ENCODE measurements at places on chromosomes 4 and X. TPM values are rescaled to one million over a fixed set of nuclear protein-coding genes. Genes with fewer than 3 reads are reported as not detected.

Gene ANKRD37
- total RNA-seq, result 15.1 TPM

Gene XKRX
- not detected for total RNA-seq

Gene SUPT20HL2
- not detected for total RNA-seq

Gene CYLC1
- total RNA-seq, result not detected

Gene NDST3
- 0.58 TPM for total RNA-seq

Gene MAGED4
- total RNA-seq, result 35.2 TPM

Gene PHOX2B
- not detected for total RNA-seq

Gene FABP2
- total RNA-seq, result not detected

GRCh38 chrX:109691277-109691676 is 41.8 kb downstream of the ACSL4 start:
- H3K27me3 ChIP-seq, result no peaks in the 10 kb centered on the region
- no peak for DNase-seq
- H3K36me3 ChIP-seq, result no peaks in the 10 kb centered on the region
- no peak overlapping the region for H3K4me3 ChIP-seq

GRCh38 chr4:182680234-182680653 is 236.9 kb downstream of the DCTD start:
- peak overlapping the region; percentile 37 for H3K27ac ChIP-seq
- H3K36me3 ChIP-seq, result no peaks in the 10 kb centered on the region
- peak; percentile 46 for DNase-seq
- H3K4me3 ChIP-seq, result no peak overlapping the region
- H3K4me1 ChIP-seq, result peaks cover 3% of the 10 kb centered on the region

DNA sequence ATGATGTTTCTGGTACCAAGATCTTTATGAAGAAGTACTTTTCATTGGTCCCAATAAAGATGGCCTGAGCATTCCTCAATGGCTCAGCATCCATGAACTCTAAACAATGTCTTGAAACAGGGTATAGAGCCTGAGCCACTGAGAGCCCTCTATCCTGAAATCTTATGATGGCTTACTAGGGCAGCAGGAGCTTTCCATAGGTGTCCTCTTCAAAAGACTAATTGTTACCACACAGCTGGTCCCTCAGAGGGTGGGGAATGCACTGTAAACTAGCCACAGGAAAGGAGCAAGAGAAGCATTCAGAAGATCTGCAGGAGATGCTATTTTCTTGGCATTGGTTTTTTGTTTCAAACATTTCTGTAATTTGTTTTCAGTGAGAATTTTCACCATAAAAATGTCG is 5.6 kb upstream of the BANK1 start:
- H3K4me3 ChIP-seq, result no peak overlapping the region
- no peaks in the 10 kb centered on the region for H3K4me1 ChIP-seq
- no peaks in the 10 kb centered on the region for H3K36me3 ChIP-seq
- DNase-seq, result no peak

GRCh38 chrX:113644426-113644825 is 803.8 kb upstream of the AMOT start:
- H3K27ac ChIP-seq, result no peak overlapping the region
- DNase-seq, result peak; percentile 1
- H3K36me3 ChIP-seq, result no peaks in the 10 kb centered on the region
- no peaks in the 10 kb centered on the region for H3K27me3 ChIP-seq

- no peaks in the 10 kb centered on the region for H3K36me3 ChIP-seq
- H3K27ac ChIP-seq, result no peak overlapping the region
- no peak for DNase-seq
Measured at GRCh38 chrX:80335062-80335830, 85.0 kb upstream of the TENT5D start.

- no peak overlapping the region for H3K4me3 ChIP-seq
- H3K4me1 ChIP-seq, result no peaks in the 10 kb centered on the region
- DNase-seq, result no peak
- 0 out of 2 replicates have a peak, but pooled peaks cover 5% of the 10 kb centered on the region for H3K27me3 ChIP-seq
- H3K36me3 ChIP-seq, result no peaks in the 10 kb centered on the region
Measured at GRCh38 chr4:166049036-166049435, 176.0 kb downstream of the TLL1 start.

GRCh38 chr4:10590896-10591295 is 93.7 kb downstream of the CLNK start:
- no peaks in the 10 kb centered on the region for H3K27me3 ChIP-seq
- no peaks in the 10 kb centered on the region for H3K36me3 ChIP-seq
- no peak overlapping the region for H3K27ac ChIP-seq

All from SJSA1 (cell line).